ENCODE measurements at places on chromosomes 2 and 18.
A peak's percentile ranks its signal among the peaks of the same experiment; 100 is the strongest.

GRCh38 chr18:36769172-36769571, 59.6 kb downstream of the TPGS2 start:
- peak; percentile 35 for DNase-seq

DNA sequence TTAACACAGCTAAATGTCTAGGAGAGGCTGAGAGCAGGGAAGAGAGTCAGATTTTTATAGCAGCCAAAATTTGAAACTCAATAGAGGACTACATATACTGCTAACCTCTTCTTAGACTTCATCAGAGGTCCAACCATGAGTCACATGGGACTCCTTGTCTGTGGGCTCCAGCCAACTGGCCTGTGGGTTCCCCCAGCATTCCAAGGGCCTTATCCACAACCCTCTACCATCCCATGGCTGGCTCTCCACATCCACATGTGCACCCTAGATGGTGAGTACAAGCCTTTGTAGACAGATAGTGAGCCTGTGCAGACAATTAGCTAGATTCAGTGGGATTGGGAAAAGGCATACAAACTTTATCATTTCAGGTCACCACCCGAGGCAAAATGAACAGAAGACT, 901.9 kb upstream of the ZEB2 start:
- DNase-seq = peak; percentile 51

DNA sequence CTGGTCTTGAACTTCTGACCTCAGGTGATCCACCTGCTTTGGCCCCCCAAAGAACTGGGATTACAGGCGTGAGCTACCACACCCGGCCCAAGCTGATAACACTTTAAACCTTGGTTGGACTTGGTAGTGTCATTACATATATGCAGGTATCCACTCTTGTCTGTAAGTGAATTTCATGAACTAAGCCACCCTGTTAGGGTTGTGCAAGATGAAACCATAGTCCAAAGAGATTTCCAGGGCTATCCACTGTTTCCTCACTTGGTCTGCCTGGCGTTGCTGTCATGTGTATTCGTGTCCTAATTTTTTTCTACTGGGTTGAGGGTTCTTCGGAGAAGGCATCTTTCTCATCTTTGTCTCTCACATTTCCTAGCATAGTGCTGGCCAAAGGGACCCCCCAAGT, 203.0 kb downstream of the CAMKMT start:
- DNase-seq = no peak

- no peak for DNase-seq
Measured at GRCh38 chr2:121502781-121503180, 27.9 kb upstream of the RNU4ATAC start.

GRCh38 chr2:31314761-31315160, 80.8 kb downstream of the EHD3 start:
- no peak for DNase-seq

DNA sequence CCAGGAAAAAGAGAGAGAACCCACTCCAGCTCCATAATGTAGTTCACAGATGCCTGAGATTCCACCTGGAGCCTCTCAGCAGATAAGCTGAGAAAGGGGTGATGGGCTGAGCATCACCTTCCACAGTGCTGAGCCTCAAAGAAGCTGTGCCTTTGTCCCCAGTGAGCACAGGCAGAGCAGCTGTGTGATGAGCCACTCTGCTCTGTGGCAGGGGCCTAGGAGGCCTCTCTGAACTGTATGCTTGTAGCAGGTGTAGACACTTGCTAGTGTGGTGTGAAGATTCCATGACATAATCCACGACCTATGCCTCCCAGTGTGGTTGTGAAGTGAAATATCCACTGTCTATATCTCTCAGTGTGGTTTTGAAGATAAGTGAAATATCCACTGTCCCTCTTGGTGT, 70.4 kb upstream of the MGAT4A start:
- no peak for DNase-seq

DNA sequence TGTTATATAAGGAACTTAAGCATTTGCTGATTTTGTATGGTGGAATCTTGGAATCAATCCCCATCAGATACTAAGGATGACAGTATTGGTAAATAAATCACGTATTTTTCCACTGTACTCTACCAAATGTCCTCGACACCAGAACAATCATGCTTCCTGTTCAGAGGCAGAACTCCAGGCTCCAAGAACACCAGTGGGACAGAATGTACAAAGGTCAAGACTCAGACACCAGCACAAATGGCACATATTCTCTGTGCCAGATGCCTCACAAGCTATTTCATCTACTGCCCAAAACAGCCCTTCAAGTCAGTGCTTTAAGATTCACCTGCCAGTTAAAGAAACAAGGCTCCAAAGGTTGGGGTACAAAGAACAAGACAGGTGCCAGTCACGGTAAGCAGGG, 420.5 kb downstream of the STK39 start:
- no peak for DNase-seq

DNA sequence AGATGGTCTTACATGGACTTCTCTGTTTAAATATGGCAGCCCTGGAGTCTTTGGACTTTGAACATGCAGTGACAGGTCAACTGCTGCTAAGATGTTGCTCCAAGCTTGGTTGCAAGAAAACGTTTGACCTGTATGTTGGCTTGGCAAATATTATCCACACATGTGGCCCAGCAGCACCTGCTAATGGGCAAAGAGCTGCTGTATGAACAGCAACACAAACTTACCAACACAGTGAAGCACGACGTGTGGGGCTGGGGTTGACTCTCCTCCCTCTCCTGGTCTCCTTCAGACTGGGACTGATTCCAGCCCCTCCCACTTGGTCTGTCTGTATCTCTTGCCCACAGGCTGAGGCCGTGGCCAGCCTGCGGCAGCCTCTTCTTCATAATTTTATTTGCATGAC, 3.8 kb downstream of the KCNE4 start:
- DNase-seq = no peak

GRCh38 chr2:235000426-235001236, 48.8 kb downstream of the SH3BP4 start:
- no peak for DNase-seq

DNA sequence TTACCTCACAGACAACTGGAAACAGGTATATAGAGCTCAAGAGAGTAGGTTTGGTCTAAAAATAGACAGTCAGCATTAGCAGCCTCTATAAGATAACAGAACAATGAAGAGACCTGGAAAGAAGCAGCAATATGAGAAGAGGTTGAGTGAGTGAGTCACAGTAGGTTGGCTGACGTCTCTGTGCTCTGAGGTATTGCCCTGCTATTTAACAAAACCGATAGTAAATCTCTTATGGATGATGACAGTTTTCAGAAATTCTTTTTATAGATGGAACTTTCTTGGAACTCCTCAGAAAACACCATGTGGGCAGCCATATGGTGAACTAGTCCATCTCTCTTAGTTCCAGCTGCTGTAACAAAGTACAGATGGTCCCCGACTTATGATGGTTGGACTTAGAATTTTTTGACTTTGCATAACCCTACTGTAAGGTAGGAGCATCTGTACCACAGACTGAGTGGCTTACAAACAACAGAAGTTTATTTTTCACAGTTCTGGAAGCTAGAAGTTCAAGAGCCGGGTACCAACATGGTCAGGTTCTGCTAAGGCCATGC, 123.5 kb downstream of the MBD2 start:
- peak; percentile 27 for DNase-seq

- DNase-seq = no peak
Measured at GRCh38 chr18:30491815-30492551, 550.6 kb downstream of the DSC3 start.

GRCh38 chr2:50720697-50721315, 311.1 kb downstream of the NRXN1 start:
- DNase-seq = no peak

Measured in fibroblast of skin of back (primary cell).